ENCODE measurements at places on chromosomes 7 and 10.
A peak's percentile ranks its signal among the peaks of the same experiment; 100 is the strongest.

GRCh38 chr7:1460821-1461645 is 1.8 kb upstream of the MICALL2 start:
- no peak for DNase-seq

- no peak for DNase-seq
Measured at GRCh38 chr7:70098133-70098561, 499.9 kb downstream of the AUTS2 start.

DNA sequence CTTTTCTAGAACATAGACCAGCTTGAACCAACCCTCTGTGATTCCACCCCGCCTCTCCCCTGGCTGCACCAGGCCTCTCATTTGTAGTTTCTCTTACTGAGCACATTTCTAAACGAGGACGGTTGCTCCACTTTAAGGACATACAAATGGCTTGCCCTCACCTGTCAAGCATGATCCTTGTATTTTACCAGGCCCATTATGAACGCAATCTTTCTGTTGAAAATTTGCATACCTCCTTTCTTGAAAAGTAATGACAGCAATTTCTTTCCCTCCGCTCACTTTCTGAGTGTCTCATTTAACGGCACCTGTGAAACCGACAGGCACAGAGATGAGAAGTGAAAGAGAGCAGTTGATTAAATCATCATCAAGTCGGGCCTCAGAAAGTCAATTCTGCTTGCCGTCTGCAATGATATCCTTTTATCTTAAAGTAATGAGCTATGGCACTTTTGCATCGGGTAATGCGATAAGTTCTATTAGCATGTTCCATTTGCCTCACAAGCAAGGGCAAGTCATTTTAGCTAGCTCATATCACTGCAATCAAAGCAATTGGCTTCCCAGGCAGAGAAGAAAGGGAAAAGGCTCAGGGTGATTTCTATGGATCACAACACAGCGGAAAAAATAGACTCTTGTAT is 705.6 kb upstream of the GALNT17 start:
- DNase-seq: no peak

- no peak for DNase-seq
Measured at GRCh38 chr10:126198681-126199080, 189.6 kb downstream of the ADAM12 start.

DNA sequence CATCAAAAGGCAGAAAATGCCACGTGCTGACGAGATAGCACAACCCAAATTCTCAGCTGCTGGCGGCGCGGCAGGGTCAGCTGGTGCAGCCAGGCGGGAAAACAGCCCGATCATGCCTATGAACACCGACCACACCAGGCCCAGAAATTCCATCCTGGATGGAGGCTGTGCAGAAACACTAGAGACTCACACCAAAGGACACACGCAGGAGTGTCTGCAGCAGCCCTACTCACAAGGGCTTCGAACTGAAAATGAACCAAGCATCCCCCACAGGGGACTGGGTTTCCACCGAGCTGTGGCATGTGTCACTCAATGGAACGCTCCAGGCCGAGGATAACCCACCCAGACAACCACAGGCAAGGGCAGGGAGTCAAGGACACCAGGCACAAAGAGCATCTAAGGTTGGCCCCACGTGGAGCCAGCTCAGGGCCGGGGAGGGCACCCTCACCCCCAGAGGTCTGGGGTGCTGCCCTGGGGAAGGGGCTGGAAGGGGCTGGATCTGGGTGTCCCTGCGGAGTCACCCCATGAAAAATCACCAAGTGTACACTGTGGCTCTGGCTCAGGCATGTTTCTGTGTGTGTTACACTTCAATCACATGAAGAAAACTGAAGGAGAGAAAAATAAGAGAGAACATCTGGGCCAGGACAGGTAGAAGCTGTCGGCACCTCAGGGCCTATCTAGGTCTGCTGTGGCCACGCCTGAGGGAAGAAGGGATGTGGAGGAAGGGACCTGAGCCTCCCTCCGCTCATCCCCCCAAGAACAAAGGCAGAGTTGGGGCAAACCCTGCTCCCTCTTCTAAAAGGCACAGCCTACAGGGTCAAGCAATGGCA is 33.0 kb downstream of the RASGEF1A start:
- DNase-seq: no peak

DNA sequence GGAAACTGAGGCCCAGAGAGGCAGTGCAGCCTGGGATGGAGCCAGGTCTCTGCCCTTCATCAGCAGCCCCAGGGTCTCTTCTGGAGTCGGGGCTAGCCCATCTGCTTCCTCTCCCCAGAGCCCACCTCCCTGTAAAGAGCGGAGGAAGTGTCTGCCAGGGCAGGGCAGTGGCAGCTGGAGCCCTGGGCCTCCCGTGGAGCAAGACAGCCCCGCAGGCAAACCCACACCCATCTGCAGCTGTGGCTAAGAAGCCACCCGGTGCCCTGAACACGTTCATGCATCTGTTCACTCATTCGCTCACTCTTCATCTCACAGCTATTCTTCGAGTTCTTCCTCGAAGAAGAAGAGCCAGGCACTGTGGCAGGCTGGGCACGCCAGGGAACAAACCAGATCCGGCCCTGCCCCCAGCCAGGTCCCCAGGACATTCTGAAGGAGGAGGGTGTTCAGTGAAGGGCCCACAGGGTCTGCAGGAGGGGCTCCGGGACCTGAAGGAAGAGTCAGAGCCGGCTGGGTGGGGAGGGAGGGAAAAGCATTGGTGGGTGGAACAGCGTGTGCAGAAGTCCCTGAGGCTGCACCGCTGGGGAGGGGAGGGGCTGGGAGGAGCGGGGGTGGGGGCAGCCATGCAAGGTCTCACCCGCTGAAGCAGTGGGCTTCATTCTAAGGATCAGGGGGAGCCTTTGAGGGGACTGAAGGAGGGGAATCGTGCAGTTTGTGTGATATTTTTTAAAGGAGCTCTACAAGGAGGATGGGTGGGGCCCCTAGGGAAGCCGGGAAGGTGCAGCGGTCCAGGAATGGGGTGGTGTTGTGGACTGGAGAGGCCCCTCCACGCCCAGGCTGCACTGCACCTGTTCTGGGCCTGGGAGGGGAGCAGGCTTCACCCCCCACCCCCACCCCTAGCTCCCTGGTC is 99.1 kb downstream of the UNCX start:
- DNase-seq: no peak

GRCh38 chr7:29607259-29607658 is 43.6 kb downstream of the PRR15 start:
- no peak for DNase-seq

- no peak for DNase-seq
Measured at GRCh38 chr10:110076559-110077318, 69.0 kb downstream of the ADD3 start.

DNA sequence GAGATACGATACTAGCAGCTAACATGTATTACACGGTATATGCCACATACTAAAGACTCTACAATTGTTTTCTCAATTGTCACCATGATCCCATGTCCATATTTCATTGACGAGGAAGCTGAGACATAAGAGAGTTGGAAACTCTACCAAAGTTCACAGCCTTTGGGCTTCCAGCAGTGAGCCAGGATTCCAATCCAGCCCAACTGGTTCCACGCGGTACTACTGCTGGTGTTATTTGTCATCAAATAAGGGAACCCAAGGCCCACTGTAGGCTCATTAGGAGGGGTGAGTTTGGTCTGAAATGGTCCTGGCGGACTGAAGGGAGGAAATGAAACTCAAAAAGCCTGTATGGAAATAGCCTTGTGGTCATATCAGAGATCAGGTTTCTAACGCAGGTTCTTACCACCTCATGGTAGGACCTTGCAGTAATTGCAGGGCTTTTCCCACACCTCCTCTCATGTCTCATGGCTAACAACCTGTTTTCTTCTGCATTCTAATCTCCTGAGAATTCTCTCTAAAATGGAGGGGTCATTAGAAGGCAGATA is 814.6 kb downstream of the LRMDA start:
- DNase-seq: no peak

DNA sequence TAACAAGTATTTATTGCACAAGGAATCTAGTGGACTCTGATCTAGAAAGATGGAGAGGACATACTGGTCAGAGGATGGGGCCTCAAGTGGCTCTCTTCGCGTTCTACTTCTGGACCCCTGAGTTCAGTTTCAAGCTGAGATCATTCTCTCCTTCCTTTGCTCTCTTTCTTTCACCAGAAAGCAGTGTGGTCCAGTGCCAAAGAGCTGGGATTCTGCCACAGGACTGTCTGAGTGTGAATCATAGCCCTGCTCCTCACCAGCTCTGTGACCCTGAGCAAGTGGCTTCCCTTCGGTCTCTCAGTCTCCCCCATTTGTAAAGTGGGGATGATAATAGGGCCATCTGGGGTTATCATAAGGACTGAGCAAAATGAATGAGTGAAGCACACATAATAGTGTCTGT is 715.2 kb downstream of the SUGCT start:
- DNase-seq: no peak

- no peak for DNase-seq
Measured at GRCh38 chr10:23966504-23967051, 242.4 kb upstream of the KIAA1217 start.

DNA sequence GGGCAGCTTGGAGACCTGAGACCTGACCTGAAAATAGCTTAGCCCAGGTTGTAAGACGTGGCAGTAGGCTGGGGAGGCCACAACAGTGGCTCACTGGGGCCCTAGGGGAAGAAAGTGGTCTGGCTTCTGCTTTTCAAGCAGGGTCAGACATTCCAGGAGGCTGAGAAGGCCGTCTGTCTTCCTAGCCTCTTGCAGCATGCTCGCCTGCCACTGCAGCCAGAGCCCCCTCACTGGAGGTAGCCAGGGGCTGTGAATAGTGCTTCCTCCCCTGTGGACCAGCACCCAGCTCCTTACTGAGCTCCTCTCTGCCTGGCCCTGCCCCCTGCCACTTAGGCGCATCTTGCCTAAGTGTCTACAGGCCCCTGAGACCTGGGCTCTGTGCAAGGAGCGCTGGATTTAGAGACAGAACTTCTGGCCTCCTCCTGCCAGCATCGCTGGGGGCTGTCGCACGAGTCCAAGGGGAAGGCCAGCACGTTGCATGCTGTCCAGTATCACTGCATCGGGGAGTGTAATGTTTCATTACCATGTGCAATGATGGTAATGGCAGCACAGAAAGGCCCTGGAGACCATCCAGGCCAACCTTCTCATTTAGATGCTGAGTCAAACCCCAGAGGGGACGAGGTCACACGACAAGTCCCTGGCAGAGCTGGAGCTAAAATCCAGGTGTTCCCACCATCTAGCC is 12.7 kb downstream of the ZMIZ1 start:
- no peak for DNase-seq

GRCh38 chr7:134755422-134756022 is 23.9 kb upstream of the CALD1 start:
- DNase-seq: no peak

DNA sequence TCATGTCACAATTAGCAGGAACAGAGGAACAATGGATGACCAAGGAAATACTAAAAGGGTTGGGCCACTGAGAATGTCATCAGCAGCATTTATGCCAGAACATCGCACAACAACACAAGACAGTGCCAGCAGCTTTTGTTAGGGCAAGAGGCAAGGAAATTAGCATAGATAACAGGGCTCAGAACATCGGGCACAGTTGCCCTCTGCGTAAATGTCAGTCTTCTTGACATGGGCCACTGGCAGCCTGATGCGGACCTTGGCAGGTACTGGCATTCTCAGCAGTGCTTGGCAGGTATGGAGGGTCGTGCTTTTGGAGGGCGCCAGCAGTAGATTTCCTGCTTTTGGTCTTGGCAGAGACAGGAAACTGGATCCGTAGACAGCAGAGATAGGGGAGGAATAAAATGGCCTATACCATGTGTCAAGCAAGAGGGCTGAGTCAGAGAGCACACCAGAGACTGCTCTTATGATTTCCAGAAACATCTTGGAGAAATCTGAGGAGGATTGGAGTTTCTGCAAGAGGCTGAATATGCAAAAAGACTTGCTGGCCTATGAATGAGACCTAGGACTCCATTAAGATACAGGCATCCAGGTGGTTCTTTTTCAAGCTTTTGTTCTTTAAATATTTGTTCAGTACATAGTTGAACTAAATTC is 371.5 kb upstream of the MTPN start:
- DNase-seq: no peak

- DNase-seq: no peak
Measured at GRCh38 chr10:50382576-50383023, 131.3 kb upstream of the ASAH2 start.

- DNase-seq: no peak
Measured at GRCh38 chr10:62632071-62632809, 172.3 kb upstream of the ADO start.

DNA sequence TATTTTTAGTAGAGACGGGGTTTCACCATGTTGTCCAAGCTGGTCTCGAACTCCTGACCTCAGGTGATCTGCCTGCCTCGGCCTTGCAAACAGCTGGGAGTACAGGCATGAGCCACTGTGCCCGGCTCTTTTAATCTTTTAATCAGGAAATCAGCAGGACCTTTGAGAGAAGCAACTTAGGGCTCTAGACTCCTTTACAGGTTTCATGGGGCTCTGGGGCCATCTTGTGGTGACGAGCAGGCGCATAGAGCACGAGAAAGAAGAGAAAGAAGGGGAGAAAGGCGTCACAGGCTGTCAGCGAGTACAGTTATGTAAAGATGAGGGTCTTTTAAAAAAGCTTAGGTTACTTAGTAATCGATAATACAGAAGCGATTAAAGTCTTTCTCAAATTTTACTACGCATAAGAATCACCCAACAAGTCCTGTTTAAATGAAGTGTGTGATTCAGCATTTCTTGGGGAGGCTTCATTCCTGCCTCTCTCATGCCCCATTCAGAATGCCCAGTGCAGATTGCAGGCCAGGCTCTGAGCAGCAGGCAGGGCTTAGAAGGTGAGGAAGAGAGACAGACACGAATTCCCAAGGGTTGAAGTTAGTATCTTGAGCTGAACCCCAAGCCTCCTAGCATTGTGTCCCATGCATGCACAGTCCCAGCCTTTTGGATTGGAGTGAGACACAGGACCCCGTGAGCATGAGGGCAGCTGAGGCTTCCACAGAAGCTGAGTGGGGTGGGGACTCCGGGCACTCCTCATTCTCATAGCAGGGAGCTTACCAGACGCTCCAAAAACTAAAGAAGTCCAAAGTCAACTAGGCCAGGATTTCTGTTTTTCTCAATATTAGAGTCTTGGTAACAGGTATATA is 23.6 kb upstream of the PFKP start:
- peak; percentile 73 for DNase-seq

DNA sequence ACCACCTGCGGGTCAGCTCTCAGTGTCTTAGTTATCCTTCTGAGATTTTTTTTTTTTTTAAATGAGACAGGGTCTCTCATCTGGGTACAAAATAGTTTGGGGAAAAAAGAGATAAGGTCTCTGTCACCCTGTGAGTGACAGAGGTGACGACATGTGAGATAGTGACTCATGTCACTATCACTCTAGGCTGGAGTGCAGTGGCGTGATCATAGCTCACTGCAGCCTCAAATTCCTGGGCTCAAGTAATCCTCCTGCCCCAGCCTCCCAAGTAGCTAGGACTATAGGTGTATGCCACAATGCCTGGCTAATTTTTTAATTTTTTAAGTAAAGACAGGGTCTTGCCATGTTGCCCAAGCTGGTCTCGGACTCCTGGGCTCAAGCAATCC is 10.4 kb downstream of the BLVRA start:
- DNase-seq: no peak

- DNase-seq: peak; percentile 40
Measured at GRCh38 chr7:18086165-18087025, 58.7 kb upstream of the PRPS1L1 start.

GRCh38 chr7:47622946-47623640 is 41.2 kb upstream of the TNS3 start:
- DNase-seq: no peak

GRCh38 chr10:69232252-69232651 is 12.1 kb downstream of the HKDC1 start:
- DNase-seq: no peak

GRCh38 chr7:135879233-135879632 is 97.9 kb downstream of the MTPN start:
- DNase-seq: no peak

Data from neuronal stem cell (in vitro differentiated cells).